ENCODE measurements at places on chromosomes 11 and 22.

DNA sequence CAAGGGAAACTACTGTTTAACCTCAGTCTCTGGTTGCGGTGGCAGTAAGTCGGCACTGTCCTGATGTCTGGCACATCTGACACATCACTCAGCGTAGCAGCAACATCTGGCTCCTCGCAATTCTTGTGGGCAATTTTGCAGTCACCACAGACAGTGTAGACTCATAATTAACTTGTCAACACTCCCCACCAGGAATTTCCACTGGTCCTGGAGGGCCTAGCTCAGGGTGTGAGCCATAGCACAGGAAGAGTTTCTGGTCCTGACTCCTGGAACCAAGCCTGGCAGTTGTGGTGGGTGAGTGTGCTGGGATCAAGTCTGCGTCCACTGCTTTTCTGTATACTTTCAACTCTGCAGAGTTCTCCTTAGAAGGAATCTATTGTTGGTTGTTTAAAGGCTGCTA, 209.7 kb downstream of the SNX19 start:
- DNase-seq = no peak

DNA sequence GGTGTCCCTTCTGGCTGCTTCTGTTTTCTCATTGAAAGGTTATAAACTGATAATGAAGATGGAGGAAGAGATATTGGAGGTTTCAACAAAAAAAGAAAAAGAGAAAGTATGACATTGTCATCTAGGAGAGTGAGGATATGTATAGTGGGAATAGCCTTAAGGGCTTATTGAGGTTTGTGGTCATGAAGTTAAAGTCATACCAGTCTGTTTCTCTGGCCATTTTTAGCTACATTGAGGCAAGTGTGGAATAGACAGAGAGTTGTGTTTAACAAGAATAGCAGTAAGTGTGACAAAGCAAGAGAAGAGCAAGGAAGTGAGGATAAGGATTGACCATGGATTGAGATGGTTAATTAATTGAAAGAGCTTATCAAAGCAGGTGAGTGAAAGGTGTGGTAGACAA, 110.4 kb downstream of the ELP4 start:
- no peak for DNase-seq

GRCh38 chr11:10441652-10442503, 13.2 kb upstream of the AMPD3 start:
- DNase-seq = no peak

GRCh38 chr22:16834971-16835370, 9.8 kb upstream of the XKR3 start:
- DNase-seq = no peak

GRCh38 chr22:38021206-38021605, 36.0 kb upstream of the PICK1 start:
- no peak for DNase-seq

DNA sequence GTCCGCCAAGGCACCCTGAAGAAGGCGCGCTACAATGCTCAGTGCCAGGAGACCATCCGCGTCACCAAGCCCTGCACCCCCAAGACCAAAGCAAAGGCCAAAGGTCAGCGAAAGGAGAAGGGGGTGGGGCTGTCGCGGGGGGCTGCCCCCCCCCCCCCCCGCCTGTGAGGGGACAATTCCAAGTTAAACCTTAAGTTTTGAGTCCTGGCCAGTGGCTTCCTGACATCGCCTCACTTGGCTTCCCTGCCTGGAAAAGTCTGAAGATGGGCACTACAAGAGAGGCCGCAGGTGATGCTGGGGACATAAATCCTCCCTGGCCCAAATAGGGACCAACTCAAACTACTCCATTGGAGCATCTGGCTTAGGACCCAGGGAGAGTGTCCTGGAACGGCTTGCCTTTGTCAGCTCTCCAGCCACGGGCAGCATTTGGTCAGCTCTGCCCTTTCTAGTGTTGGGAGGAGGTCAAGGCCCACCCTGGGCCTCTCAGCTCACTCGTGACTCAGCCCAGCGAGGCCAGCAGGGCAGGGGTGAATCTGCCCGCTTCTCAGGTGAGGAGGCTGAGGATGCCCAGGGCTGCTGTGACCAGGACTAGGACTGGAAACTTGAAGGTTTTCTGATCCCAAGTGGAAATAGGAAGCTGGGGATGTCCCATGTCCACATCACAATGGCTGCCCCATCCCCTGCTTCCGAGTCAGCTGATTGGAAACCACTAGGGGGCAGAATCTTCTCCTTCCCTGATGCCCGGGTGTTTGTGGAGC, 1.4 kb downstream of the MDK start:
- no peak for DNase-seq

DNA sequence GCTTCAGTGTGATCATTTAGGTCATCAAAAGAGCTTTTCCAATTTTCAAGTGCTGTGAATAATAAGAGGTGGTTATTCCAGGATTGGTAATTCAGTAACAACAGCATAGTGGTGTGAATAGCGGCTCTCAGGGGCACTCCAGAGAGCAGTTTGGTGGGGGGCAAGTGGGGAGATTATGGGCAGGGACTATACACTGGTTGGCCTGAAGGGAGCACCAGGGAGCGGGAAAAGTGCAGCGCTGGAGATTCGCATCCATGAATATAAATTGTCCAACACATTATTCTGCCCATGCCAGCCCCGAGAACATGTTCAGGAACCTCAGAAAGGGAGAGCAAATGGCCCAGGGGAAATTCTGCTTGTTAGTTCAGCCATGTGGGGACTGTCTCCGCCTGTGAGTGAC, 37.9 kb downstream of the OR6Q1 start:
- no peak for DNase-seq

GRCh38 chr11:101444851-101445250, 139.0 kb downstream of the TRPC6 start:
- DNase-seq = no peak

GRCh38 chr11:20672575-20672974, 3.2 kb downstream of the NELL1 start:
- DNase-seq = no peak

DNA sequence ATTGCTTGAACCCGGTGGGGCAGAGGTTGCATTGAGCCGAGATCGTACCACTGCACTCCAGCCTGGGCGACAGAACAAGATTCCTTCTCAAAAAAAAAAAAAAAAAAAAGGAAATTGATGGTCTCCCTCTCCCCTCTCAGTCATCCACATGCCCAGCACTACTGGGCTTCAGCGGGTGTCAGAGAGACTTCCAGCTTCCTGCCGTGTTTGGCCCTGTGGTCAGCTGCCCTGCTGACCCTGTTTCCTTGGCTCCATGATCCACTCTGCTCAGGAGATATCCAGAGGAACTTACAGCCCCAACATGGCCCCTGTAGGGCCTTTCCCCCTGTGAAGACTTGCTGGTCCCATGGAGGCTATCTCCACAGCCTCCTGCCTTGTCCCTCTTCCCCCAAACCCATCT, 6.1 kb upstream of the PNPLA3 start:
- no peak for DNase-seq

- DNase-seq = no peak
Measured at GRCh38 chr22:38921806-38922205, 35.6 kb upstream of the APOBEC3A start.

GRCh38 chr11:2549491-2549875, 104.7 kb downstream of the KCNQ1 start:
- no peak for DNase-seq

DNA sequence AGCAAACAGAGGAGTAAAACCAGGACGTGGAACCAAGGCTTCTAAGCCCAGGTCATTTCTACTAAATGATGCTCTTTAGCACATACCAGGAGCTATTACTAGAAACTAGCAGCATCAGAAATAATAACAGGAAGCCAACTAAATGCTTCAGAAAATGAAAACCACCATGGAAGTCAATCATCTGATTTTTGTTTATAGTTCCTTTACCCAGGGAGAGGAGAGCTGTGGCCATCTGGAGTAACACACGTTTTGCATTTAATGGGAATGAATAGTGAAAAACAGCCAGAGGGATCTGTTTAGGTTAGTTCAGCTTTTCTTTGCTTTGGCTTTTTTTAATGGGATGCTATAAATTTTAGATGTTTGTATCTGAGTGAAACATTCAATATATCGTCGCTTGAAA, 250.7 kb upstream of the ARHGAP20 start:
- DNase-seq = peak; percentile 44

GRCh38 chr22:49527611-49528419, 299.9 kb downstream of the BRD1 start:
- no peak for DNase-seq

- no peak for DNase-seq
Measured at GRCh38 chr11:72856551-72857345, 42.5 kb downstream of the ATG16L2 start.

DNA sequence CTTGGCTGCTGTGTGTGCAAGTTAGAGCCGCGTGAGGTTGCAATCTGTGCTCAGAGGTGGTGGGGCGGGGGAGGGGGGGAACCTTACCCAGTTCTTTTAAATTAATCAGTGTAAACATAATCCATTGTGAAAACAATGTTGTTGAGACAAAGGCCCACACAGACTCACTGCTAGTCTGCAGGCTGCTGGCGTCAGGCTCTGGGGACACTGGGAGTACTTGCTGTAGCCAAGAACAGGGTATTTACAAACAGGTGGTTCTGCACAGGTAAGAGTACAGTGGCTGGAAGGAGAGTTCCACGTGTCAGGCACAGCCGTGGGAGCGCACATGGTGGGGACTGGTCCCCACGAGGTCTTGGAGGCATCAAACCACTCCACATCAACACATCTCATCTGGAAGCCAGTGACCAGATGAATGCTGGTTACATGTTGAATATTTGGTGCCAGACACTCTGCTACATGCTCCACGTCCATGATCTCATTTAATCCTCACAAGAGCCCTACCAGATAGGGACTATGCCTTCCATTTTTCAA, 27.4 kb downstream of the SCUBE1 start:
- no peak for DNase-seq

- no peak for DNase-seq
Measured at GRCh38 chr22:25127318-25127717, 72.3 kb upstream of the CRYBB3 start.

DNA sequence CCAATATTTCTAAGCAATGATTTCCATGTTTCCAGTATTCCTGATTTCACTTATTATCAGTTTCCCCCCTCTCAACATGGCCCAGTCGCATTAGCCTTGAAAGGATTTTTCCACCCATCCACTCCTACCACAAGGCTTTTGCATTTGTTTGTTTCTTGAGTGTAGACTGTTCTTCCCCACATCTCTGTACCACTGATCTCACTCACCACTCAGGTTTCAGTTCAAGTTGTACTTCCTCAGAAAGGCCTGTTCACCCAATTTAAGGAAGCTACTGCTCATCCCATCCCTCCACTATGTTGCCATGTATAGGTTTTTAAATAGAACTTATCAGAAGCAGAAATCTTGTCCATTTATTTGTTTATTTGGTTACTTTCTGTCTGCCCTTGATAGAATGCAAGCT, 472.3 kb downstream of the FAM181B start:
- no peak for DNase-seq

- no peak for DNase-seq
Measured at GRCh38 chr11:26229257-26229656, 102.7 kb upstream of the ANO3 start.

GRCh38 chr11:61039916-61040315, 62.4 kb upstream of the CD5 start:
- DNase-seq = no peak

- no peak for DNase-seq
Measured at GRCh38 chr11:128462922-128463321, 124.4 kb downstream of the ETS1 start.

- no peak for DNase-seq
Measured at GRCh38 chr11:87490671-87491070, 452.9 kb downstream of the TMEM135 start.

DNA sequence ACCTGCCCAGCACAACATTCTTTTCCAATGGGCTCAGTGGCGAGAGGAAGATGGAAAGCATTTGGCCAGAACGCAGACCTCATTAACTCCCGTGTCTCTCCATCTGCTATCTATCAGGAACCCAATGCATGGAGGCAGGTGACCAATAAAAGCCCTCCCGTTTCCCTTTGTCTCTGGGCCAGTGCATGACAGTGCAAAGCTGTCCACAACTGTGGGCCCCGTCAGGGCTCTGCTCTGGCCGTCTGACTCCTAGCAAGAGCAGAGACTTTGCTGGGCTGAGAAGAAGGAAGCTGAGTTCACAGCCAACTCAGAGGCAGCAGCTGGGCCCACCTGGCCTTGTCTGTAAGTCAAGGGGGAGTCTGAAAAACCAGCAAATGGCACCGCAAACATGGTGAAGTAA, 177.8 kb downstream of the TENM4 start:
- no peak for DNase-seq

DNA sequence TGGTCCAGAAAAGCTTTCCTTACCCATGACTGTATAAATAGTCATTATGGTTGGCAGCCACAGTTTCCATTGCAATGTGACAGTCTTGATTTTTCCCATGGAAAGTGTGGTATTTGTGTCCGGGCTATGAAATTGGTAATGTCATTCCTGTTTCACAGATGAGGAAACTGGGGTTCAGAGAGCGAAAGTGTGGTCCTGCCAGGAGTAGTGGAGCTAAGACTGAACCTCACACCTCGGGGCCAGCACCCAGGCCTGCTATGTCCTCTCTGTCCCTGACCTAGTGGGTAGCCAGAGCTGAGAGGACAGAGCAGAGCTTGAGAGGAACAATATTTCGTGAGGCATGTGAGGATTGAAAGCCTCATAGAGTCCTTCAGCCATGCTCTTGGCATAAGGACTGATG, 1.2 kb upstream of the YDJC start:
- no peak for DNase-seq

GRCh38 chr22:38139901-38140300, 29.4 kb upstream of the BAIAP2L2 start:
- DNase-seq = no peak
